Spleen (tissue), 13 donors: ENCODE measurements at places on chromosomes 3 and 15.

DNA sequence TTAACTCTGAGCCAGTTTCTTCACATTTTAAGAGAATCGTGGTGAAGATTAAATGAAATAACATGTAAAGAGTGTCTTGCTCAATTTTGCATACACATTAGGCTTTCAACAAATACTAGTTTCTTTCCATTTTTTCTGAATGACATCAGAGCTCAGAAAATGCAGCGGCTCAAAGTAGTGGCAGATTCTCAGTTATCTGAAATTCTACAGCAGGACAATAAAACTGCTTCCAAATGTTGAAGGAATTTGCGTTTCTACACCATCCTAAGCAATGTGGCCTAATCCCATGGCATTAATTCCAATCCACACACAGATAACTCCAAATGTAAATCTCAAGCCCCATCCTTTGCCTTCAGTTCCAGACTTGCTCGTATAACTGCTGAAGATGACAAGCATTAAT, 115.8 kb downstream of the PLCH1 start:
- DNase-seq, result no peak

DNA sequence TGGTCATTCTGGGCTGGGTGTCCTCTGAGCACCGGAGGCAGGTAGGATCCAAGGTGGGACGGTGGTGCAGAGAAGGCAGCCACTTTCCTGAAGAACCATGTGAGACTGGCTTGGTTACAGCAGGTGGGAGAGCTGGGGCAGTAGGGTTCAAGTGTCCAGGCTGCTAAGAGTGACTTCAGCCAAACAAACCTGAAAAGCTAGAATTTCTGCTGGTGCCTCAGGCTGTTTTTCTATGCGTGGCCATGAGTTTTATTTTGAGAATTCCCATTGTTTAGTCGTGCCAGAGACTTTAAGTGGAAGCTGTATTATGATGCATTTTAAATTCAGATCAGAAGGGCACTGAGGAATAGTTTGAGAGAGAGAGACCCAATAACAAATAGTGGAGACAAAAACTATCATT, 20.1 kb downstream of the USP13 start:
- no peak for DNase-seq

DNA sequence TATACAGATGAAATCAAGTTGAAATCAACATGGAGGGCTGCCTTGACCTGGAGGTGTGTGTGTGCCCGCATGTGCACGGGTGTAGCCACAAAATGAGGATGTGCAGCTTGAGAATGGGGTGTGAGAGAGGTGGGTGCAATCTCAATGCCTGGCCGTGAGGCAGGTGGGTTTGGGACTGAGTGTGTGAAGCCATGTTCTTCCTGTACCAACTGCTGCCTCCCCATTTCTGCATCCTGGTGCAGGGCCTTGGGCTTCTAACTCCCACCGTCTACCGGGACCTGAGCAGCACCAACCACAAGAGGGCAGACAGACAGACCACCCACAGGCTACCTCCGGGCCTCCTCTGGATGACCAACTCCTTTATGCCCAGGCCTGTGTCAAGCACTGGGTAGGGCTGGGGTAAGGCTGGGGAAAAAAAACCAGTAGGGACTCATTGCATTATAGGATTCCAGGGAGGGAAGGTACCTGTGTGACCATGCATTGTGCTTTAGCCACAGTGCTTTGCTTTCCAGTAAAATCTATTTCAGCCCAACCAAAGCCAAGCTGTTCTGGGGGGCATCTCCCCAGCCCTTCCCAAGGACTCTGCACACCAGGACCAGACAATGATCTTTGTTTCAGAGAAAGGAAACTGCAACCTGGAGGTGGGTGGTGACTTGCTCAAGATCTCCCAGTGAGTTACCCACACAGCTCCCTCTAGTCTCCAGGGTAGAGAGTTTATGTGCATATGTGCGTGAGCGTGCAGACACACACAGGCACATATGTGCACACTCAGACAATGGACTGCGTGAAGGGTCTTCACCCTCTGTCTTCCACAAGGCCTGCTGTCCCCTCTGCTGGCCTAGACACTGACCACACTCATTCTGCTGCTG, 162.2 kb upstream of the TLE3 start:
- DNase-seq, result peak; percentile 76

- DNase-seq, result no peak
These were observed 667.9 kb upstream of the SGO1 start for GRCh38 chr3:20853890-20854289.

- no peak for DNase-seq
These were observed 56.1 kb upstream of the KIF23 start for GRCh38 chr15:69357773-69358771.

GRCh38 chr3:150385296-150386242, 22.5 kb upstream of the TSC22D2 start:
- DNase-seq, result no peak

DNA sequence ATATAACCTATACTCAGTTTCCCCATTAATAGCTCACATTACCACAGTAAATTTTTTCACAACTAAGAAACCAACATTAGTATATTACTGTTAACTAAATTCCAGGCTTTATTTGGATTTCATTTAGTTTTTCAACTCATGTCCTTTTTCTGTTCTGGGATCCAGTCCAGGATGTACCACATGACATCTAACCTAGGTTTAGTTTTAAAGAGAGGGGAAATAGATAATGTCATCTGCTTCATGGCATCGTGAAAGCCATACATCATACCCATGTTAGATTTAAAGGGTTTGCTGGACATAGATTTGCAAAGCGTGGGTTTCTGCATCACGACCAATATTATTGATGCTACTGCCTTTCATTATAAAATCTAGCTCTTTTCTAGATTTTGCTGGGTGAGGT, 33.2 kb upstream of the RPP14 start:
- DNase-seq, result no peak

DNA sequence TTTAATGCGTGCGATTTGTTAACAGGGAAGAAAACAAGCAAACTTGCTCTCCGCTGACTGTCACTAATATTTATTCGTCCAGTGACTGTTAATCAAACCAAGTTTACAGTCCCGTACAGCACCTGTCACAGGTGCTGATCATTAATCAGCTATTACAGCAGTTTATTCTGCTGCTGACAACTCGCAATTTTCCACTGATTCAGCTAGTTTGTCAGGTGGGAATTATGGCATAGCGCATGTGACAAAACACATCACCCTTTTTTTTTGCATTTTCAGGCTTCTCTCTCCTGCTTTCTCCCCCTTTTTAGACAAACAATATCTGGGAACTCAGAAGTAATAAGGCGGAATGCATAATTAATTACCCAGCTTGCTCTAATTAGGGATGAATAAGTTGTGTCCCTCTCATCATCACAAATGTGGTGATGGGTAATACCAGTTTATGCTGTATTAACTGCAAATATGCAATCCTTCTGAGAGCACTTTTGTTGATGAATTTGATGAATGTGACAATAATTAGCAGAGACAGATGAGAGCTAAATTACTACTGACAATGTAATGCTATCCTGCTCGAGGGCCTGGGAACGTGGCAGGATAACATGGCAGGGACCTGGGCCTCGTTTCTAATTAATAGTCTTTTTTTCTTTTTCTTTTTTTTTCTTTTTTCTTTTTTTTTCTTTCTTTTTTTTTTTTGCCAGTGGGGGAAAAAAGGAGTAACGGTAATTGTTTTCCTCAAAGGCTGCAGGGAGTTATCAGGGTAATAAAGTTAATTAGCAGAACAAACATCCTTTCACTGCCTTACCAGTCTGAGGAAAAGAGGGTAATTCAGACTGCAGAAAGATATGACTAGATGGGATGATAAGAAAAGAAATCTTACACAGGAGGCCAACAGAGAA, 150.3 kb upstream of the SOX2 start:
- DNase-seq, result no peak

GRCh38 chr3:183151086-183151485, 11.4 kb downstream of the LAMP3 start:
- DNase-seq, result no peak

DNA sequence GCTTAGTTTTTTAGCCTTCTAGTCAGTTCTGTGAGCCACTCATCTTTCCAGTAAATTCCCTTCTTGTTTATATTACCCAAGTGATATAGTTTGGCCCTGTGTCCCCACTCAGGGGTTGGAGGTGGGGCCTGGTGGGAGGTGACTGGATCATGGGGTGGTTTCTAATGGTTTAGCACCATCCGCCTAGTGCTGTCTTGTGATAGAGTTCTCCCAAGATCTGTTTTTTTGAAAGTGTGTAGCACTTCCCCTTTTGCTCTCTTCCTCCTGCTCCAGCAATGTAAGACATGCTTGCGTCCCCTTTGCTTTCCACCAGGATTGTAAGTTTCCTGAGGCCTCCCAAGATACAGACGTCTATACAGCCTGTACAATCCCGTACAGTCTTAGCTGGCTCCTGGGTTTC, 53.7 kb upstream of the INO80 start:
- no peak for DNase-seq

GRCh38 chr3:173399044-173399443, 1.5 kb downstream of the NLGN1 start:
- no peak for DNase-seq

GRCh38 chr3:123385981-123386380, 62.9 kb downstream of the ADCY5 start:
- DNase-seq, result peak; percentile 40

DNA sequence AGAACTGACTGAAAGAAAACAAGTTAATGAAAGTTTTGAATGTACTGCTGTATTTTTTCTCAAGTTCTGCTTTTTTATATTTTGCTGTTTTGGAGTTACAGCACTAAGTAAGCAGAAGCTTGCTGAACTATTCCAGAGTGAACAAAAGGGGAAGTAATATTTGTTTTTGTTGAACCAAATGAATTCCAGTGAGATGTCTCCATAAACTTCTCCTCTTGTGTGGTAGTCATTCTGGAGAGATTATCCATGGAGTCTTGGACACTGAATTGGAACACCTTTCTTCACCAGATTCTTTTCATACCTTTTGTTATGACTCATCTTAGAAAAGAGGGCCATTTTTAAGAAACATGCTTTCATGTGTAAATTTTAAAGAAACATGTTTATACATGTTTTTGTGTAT, 8.8 kb downstream of the ANKUB1 start:
- no peak for DNase-seq

DNA sequence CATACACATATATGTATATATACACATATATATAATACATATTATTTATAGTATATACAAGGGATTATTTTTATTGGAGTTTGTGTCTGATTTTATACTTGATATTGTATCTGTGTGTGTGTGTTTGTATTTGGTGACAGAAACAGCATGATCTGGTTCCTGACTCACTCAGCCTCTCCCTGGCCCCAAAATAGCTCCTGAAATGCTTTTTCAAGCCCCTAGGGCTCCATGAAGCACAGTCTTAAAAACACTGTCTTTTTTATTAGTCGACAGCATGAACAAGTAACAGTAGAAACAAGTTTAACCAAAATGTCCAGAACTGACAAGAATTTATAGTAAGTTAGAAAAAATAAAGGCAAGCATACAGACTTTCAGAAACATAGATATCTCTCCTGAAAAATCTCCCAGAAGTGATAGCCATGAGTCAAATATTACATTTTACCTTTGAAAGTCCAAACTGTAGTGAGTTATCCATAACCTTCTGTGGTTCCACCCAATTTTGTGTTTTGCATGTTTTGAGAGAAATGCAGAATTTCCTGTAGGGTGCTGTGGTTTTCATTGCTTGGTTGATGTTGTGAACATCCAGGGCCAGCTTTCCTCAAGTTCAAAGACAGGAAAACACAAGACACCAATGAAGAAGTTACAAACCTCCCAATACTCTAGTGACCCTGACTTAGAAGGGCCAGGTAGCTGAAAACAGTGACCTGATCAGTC, 98.5 kb upstream of the CCDC80 start:
- no peak for DNase-seq

DNA sequence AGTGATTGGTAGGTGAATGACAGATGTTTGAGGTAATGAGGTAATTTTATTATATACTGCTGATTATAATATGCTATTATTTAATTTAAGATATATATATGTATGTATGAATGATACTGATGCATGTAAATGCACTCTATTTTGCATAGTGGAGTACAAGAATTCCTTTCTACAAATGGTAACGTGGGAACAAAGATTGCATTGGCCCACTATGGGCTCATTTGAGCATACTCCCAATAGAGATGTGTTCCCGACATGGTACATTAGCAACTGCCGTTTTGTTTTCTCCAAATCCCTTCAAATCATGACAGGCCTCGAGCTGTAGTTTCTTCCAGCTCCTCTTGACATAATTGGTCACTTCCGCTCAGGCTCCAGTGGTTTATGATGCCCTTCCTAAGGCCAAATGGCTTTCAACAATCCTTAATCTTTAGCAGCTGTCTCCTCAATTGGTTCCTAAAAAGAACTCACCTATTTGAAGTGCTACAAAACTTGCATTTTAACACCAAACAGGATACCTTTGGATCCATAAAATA, 266.1 kb downstream of the ADAMTSL3 start:
- DNase-seq, result no peak

DNA sequence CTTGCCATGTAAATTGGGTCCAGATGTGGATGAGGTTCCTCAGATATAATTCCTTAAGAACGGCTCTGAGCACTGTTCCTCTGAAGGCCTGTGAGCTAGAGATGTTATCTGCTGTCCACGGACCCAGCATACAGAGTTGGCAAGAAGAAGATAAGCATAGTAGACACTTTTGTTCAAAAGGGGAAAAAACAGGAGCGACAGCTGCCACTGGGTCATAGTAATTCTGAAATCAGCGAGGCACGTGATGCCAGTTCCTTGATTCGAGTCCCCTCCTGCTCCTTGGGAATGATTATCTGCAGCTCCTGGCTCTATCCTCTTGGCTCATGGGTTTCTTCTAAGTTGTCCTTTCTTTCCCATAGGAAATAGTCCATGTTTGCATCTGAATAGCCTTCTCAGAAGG, 2.5 kb upstream of the RAB7A start:
- DNase-seq, result no peak

- DNase-seq, result peak; percentile 78
These were observed 193.5 kb downstream of the FOXP1 start for GRCh38 chr3:71389911-71390573.

GRCh38 chr15:87368511-87368910, 888.0 kb downstream of the NTRK3 start:
- no peak for DNase-seq

- no peak for DNase-seq
These were observed 23.6 kb downstream of the ZSCAN2 start for GRCh38 chr15:84624359-84624758.

GRCh38 chr3:105166893-105167292, 199.8 kb upstream of the ALCAM start:
- DNase-seq, result no peak

- DNase-seq, result no peak
These were observed 139.2 kb downstream of the RBMS3 start for GRCh38 chr3:29420106-29420505.

DNA sequence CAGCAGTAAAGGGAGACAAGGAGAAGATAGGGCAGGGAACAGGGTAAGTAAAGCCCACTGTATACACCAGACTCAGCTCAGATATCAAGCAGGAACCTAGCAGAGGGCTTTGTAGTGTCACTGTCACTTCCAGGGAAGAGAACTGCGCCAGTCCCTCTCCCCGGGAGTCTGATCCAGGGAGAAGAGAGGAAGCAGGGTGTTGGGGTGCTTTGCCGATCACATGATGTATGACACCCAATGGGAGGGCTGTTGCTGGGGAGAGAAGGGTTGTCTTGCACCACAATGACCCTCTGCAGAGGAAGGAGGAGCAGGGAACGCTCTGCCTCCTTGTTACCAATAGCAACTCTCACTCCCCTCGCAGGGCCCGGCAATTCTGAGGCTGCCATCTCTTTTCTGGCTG, 147.2 kb upstream of the SLC2A2 start:
- peak; percentile 76 for DNase-seq
